ENCODE measurements at places on chromosomes 2 and 18. TPM values are rescaled to one million over a fixed set of nuclear protein-coding genes. Genes with fewer than 3 reads are reported as not detected.

TMEM163 gene
- total RNA-seq = not detected

STEAP3 gene
- total RNA-seq = 0.17 TPM

BMP10 gene
- not detected for total RNA-seq

WBP1 gene
- total RNA-seq = 32.9 TPM

POMC gene
- total RNA-seq = 4.2 TPM

GRCh38 chr2:140589696-140590095 is 1541.1 kb downstream of the LRP1B start:
- no peak overlapping the region for H3K4me3 ChIP-seq
- DNase-seq = no peak
- no peaks in the 10 kb centered on the region for H3K27me3 ChIP-seq
- no peaks in the 10 kb centered on the region for H3K36me3 ChIP-seq

- H3K36me3 ChIP-seq = no peaks in the 10 kb centered on the region
- H3K4me3 ChIP-seq = no peak overlapping the region
- H3K27ac ChIP-seq = no peak overlapping the region
- DNase-seq = no peak
- H3K4me1 ChIP-seq = no peaks in the 10 kb centered on the region
Measured at GRCh38 chr2:133561045-133561852, 7.0 kb downstream of the NCKAP5 start.

- no peak overlapping the region for H3K27ac ChIP-seq
- H3K4me1 ChIP-seq = no peaks in the 10 kb centered on the region
- H3K36me3 ChIP-seq = no peaks in the 10 kb centered on the region
- DNase-seq = no peak
- no peaks in the 10 kb centered on the region for H3K27me3 ChIP-seq
Measured at GRCh38 chr2:205283736-205284270, 398.5 kb upstream of the NRP2 start.

GRCh38 chr2:96330407-96330806 is 5.2 kb upstream of the NCAPH start:
- H3K4me3 ChIP-seq = no peak overlapping the region
- H3K36me3 ChIP-seq = peaks cover 33% of the 10 kb centered on the region
- H3K27ac ChIP-seq = no peak overlapping the region
- H3K27me3 ChIP-seq = no peaks in the 10 kb centered on the region

DNA sequence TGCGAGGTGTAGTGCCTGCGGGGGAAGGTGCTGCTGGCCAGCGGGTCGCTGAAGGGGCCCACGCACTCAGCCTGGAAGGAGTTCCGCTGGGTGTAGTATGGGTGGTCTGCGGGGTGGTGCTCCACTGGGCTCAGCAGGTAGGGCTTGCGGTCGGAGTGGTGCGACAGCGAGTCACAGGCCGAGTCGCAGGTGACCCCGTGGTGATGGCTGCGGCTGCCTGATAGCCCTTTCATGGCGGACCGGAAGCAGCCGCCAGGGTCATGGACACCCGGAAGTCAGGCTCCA is 429.8 kb downstream of the TGIF1 start:
- no peaks in the 10 kb centered on the region for H3K36me3 ChIP-seq
- no peak overlapping the region for H3K4me3 ChIP-seq
- H3K27ac ChIP-seq = no peak overlapping the region
- H3K4me1 ChIP-seq = no peaks in the 10 kb centered on the region
- H3K27me3 ChIP-seq = peaks cover 4% of the 10 kb centered on the region

DNA sequence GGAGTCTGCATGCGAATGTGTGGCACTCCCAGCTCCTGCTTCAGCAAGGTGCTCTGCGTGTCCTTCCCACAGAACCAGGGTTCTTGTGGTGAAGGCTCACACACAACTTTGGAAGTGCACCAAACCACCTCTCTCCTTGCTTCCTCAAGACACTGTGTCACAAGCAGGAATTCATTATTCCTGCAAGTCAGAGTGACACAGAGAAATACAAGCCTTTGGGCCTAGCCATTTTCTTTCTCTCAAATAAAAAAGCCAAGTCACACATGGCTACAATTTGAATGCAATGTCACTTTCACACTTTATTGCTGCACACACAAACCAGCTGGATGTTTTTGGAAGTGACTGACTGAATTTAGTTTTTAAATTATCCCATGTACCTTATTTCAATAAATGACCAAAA is 30.1 kb upstream of the THOC1 start:
- H3K27me3 ChIP-seq = peaks cover 2% of the 10 kb centered on the region
- no peaks in the 10 kb centered on the region for H3K4me1 ChIP-seq
- no peak overlapping the region for H3K27ac ChIP-seq
- H3K36me3 ChIP-seq = no peaks in the 10 kb centered on the region
- no peak overlapping the region for H3K4me3 ChIP-seq
- no peak for DNase-seq

GRCh38 chr18:42326752-42327151 is 371.7 kb downstream of the PIK3C3 start:
- H3K27ac ChIP-seq = no peak overlapping the region
- no peak overlapping the region for H3K4me3 ChIP-seq
- DNase-seq = no peak
- no peaks in the 10 kb centered on the region for H3K27me3 ChIP-seq
- no peaks in the 10 kb centered on the region for H3K4me1 ChIP-seq

DNA sequence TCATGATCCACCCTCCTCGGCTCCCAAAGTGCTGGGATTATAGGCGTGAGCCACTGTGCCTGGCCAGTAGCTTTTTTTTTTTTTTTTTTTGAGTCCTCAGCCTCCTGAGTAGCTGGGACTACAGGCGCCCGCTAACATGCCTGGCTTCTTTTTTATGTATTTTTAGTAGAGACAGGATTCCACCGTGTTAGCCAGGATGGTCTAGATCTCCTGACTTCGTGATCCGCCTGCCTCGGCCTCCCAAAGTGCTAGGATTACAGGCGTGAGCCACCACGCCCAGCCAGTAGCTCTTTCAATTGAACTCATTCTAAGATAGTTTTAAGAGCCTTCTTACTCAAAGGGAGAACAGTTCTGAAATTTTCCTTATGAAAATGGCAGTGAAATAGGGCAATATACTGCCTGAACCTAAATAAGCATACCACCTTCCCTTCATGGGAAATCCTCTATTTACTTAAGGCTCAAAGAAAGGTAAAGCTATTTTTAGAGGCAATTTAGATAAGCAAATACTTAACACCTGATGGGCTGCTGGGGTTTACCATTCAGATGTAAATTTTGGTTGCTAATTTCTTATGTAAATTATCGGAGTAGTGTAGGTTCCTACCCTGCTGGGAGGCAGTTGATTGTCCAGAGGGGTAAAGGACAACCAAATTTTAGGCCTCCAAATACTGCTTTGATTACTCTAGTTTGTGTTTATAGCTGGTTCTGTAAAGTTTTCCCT is 144.7 kb downstream of the GREB1L start:
- no peaks in the 10 kb centered on the region for H3K4me1 ChIP-seq
- H3K27ac ChIP-seq = no peak overlapping the region
- no peak for DNase-seq
- H3K36me3 ChIP-seq = no peaks in the 10 kb centered on the region
- no peak overlapping the region for H3K4me3 ChIP-seq

DNA sequence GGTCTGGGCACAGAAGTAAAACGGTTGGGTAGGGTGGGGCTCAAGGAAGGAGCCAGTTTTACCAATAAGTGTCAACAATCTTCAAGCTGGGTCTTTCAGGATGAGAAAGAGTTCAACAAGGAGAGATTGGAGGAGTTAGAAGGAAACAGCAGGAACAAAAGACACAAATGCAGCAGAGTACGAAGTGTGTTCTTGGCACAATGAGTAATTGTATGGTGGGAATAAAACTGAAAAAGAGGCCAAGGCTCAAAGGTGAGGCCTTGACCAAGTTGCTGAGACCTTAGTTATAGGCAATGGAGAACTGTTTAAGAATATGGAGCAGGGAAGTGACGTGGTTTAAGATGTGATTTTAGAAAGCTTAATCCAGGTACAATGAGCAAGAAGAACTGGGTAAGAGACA is 230.3 kb downstream of the PDE11A start:
- H3K27ac ChIP-seq = no peak overlapping the region
- no peaks in the 10 kb centered on the region for H3K4me1 ChIP-seq
- no peak overlapping the region for H3K4me3 ChIP-seq
- H3K36me3 ChIP-seq = no peaks in the 10 kb centered on the region
- H3K27me3 ChIP-seq = peaks cover 4% of the 10 kb centered on the region

GRCh38 chr18:63476668-63477067 is at the start of gene SERPINB5:
Gene SERPINB5, plus strand, starts transcription at chr18:63476958. Its CDS starts 7,471 bp downstream, at chr18:63484429.
- no peak for DNase-seq
- H3K36me3 ChIP-seq = no peaks in the 10 kb centered on the region
- H3K27me3 ChIP-seq = peaks cover 11% of the 10 kb centered on the region
- no peak within 1 kb of the TSS for H3K27ac ChIP-seq
- H3K4me1 ChIP-seq = no peaks in the 10 kb centered on the region

GRCh38 chr2:223979730-223980396 is 22.6 kb downstream of the MRPL44 start:
- peaks cover 2% of the 10 kb centered on the region for H3K36me3 ChIP-seq
- H3K4me3 ChIP-seq = no peak overlapping the region
- DNase-seq = no peak

GRCh38 chr18:26378701-26379100 is 152.5 kb downstream of the TAF4B start:
- H3K27ac ChIP-seq = no peak overlapping the region
- DNase-seq = no peak
- no peaks in the 10 kb centered on the region for H3K4me1 ChIP-seq
- peaks cover 15% of the 10 kb centered on the region for H3K36me3 ChIP-seq
- no peak overlapping the region for H3K4me3 ChIP-seq
- no peaks in the 10 kb centered on the region for H3K27me3 ChIP-seq
